Stimulated activated CD8-positive, alpha-beta memory T cell treated with anti-CD3 and anti-CD28 coated beads, Interleukin-4, amount 100 ng/mL, for 1 hour (primary cell): ENCODE measurements at places on chromosomes 5 and 9.

DNA sequence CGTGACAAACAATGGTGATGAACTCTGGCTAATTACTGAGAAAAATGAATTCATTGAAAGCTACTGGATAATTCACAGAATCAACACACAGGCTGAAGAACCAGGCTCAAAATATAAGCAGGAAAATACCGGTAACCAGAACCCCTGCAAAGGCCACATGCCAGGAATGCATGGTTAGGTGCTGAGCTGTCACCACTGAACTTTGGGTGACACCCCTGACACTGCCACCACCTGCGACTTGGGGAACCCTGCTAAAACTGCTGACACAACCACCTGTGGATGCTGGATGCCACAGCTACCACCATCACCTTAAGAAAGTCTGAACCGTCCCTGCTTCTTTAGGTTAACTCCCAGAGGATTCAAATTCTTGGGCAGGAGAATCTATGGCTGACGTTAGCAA is 72.0 kb upstream of the NR4A3 start:
- no peak for DNase-seq

DNA sequence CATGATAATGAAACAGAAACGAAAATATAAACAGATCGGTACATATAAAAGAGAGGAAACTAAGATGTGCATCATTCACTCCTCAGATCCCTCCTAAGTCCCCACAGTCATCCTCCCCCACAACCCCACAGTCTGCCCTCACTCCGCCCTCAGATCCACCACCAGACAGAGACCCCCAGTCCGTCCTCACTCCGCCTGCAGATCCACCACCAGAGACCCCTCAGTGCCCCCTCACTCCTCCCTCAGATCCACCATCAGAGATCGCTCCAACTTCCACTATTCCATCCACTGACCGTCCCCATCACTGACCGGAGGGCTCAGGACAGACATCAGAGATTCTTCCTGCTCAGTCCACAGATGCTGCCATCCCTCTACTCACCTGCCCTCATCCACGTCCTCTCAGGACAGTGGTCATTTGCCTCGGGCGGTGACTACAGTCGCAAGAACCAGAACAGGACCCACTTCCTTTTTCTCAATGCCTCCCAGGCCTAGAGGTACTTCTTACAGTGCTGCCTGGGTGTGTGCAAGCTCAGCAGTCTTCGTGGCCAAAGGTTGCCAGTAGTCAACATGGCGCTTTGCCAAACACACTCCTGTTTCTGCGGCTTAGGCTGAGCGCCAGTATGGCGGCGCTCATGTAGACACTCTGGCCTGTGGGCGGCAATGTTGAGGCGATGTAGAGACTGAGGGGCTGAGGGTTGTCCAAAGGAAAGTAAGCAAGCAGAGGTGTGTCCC is 8.3 kb upstream of the SPATA31C1 start:
- DNase-seq = no peak

DNA sequence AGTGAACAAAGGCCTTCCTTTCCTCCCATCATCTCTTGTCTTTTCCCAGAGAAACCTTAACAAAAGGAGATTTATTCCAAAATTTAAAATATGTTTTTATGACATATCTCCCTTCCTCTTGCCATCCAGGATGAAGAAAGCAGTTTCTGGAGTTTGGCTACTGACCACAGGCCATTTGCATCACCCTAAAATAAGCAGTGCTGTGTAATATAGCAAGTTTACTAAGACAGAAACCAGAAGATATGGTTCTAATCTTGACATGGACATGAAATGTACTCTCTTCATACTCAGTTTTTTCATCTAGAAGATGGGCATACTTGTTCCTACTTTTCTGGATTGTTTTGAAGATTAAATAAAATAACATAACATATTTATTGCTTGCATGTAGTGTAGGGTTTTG is 50.2 kb upstream of the ZFAND5 start:
- DNase-seq = no peak

GRCh38 chr5:14890846-14891245 is 19.3 kb upstream of the ANKH start:
- no peak for DNase-seq

- DNase-seq = no peak
These were observed 245.5 kb downstream of the AUH start for GRCh38 chr9:91116211-91116610.

- DNase-seq = no peak
These were observed 50.5 kb downstream of the AHRR start for GRCh38 chr5:371811-372555.

DNA sequence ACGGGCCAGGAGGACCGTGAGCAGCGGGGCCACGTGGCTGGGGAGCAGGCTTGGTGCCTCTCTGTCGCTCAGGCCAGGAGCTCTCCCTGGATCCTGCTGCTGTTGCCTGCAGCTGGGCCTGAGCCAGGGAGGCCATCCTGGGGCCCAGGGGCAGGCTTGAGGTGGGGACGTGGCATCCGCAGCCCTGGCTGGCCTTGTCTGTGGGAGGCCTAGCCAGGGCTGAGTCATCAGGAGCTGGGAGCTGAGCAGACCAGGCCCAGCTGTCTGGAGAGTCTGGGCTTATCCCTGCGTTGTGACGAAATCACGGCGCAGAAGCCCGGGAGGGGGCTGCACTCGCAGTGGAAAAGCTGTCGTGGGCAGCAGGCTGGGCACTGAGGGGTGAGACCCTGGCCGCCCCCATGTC is 138.8 kb upstream of the COL5A1 start:
- DNase-seq = no peak

DNA sequence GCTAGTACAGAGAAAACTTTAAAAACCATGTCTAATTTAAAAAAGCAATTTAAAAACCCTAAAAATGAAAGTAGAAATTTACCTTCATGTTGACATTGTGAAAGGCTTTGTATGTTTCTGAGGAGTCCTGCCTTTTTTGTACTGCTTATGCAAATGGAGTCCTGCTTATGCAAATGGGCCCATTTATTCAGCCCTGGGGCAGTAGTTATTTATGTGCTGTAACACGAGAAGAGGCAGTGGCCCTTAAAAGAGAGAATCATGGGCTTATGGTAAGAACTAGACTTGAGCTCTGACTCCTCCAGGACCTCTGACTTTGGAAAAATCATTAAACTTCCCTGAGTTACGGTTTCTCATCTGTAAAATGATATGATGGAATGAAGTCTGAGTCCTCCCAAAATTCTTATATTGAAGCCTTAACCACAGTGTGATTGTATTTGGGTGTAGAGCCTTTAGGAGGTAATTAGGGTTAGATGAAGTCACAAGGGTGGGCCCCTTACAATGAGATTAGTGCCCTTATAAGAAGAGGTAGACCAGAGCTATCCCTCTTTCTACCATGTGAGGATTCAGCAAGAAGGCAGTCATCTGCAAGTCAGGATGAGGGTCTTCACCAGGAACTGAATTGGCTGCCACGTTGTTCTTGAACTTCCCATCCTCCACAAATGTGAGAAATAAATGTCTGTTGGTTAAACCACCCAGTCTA is 447.8 kb upstream of the CD180 start:
- no peak for DNase-seq

GRCh38 chr5:1660511-1660910 is 136.8 kb upstream of the LPCAT1 start:
- DNase-seq = no peak

GRCh38 chr9:120110520-120110919 is 469.4 kb downstream of the CDK5RAP2 start:
- DNase-seq = no peak

DNA sequence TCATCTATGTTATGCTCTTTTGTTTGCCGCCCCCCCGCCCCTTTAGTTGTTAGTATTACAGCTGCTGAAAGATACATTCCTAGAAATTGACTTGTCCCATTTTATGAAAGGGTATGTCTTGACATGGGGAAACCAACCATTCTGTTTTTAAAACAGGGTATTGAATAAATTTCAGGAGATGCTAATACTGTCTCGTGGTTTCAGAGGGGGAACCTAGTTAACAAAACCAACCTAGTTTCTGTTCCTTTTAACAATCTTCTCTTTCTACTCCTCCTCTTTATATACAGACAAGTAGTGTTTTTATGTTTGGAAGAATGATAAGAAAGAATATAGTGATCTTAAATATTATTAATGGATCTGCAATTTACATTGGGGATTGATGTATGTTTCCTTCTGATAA is 3.5 kb downstream of the PIP5K1B start:
- DNase-seq = no peak

- no peak for DNase-seq
These were observed 431.2 kb downstream of the AGTPBP1 start for GRCh38 chr9:85310573-85310972.

DNA sequence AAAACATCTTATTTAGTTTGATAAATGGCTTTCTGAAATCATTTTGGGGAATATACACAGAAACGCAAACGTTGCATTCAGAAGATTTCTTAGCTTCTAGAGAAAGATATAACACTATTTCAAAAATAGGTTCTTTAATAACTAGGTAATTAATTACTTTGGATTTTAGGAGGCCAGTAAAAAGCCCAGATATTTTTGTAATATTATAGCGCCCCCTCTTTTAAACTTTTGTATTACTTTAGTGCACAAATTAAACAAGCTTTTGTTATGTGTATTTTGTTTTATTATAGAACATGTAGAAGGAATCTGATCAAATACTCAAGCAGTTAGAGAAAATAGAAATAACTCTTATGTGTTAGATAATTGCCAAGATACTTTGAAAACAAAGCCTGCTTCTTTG is 57.7 kb downstream of the COMMD10 start:
- no peak for DNase-seq

GRCh38 chr5:114325541-114325940 is 36.3 kb upstream of the KCNN2 start:
- no peak for DNase-seq

DNA sequence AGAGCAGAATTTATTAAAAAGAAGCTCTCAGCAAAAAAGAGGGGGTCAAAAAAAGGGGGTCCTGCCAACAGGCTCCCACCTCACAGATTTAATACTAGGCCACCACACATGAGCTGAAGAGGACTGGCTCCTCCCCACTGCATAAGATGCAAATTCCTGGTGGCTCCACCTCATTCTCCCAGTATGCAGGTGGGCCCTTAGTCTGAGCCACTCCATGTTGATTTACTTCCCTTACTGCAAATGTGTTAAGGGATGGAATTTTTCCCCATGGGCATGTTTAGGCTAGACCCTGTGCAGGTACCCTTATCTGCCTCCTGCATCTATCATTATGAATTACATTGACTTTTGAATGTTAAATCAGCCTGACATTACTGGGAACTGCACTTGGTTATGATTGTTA is 82.9 kb downstream of the ISOC1 start:
- DNase-seq = no peak

- DNase-seq = no peak
These were observed 72.9 kb downstream of the RFK start for GRCh38 chr9:76321195-76321828.
